ENCODE measurements at places on chromosomes 3 and 15.
A peak's percentile ranks its signal among the peaks of the same experiment; 100 is the strongest.

DNA sequence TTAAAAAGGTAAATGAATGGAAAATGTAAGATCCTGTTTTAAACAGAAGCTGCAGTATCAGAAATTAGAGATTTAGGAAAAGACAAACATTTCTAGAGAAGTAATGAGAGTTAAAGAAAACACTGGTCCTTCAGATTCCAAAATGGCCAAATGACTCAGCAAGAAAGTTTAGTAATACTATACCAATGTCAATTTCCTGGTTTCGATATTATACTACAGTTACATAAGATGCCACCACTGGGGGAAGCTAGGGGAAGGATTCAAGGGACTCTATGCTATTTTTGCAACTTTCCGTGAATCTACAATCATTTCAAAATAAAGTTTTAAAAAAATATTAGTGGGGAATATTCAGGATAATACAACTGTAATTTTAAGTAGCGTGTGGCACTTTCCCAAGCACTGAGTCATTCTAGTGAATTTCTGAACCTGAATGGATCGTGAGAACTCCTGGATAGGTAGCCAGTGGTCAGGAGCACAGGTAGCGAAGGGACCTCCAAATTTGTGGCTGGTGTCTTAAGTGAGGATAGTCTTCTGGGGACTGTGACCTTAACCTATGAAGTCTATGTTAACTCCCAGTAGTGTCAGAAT lies 37.6 kb downstream of the TMCC1 start:
- DNase-seq, result peak; percentile 69

DNA sequence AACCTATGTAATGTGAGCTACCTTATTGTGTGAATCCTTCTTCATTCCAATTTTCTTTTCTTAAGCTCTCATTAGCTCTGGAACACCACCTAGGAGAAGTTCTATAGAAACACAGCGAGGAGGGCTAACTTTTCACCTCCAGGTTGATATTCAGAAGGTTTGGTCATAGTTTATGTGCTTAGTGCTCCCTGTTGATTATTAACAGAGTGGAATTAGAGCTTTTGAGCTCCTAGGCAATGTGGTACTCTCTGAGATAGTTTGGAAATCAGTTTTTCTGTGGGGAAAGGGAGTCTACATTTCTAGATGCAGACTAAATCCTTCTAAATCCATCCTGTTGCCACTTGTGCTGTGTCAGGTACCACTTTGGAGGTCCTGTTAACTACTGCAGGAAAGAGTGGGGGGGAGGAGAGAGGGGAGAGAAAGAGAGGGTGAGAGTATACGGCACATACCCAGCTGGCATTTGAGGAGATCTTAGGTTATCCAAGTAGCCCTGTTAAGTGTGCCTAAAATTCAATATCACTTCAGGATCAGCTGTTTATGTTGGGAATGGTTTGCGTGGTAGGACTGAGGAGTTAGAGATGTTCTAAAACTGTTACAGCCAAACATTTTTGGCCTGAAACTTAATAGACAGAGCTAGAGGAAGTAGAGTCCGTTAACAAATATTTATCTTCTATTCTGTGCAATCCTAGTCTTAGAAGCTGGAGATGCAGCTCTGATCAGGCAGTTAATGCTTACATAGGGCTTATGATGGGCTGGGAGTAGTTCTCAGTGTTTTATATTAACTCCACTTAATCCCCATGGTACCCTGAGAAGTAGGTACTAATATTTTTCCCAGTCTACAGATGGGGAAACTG lies 117.5 kb upstream of the PROK2 start:
- no peak for DNase-seq

- no peak for DNase-seq
Observed at GRCh38 chr3:132916096-132916495, 122.1 kb upstream of the TMEM108 start.

DNA sequence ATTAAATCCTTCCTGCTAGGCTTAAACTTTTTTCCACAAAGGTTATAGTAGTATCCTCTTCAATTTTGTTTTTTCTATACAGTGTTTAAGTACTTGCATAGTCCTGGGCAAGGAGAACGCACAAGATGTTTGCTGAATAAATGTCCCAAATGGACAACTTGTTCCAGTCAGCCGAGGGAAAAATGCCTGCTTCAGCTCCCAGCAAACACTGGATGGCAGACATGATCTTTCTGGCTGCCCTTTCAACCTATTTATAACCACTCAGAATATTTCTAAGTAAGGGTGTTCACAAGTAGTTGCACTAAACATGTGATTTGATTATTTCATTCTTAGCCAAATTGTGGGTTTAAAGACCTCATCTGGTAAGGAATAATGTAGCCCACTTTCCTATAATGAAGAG lies 29.8 kb downstream of the GNB4 start:
- peak; percentile 45 for DNase-seq

- no peak for DNase-seq
Observed at GRCh38 chr3:169562988-169563774, 100.3 kb downstream of the MECOM start.

DNA sequence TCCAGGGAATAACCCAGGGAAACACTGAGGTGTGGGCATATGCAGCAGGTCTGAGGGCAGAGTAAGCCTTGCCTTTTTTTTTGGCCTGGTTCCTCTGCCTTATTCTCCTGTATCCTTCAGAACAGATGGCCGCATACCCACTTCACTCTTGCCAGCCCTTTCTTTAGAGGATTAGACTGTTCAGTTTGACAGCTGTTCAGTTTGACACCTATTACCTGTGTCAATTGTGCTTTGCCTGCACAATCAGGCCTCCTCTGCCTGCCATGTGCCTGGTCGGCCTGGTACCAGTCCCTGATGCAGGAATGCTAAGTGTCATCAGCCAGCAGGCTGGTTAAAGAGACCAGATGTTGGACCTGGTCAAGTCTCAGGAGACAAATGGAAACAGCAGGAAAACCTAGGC lies 22.3 kb downstream of the TM6SF1 start:
- DNase-seq, result no peak

DNA sequence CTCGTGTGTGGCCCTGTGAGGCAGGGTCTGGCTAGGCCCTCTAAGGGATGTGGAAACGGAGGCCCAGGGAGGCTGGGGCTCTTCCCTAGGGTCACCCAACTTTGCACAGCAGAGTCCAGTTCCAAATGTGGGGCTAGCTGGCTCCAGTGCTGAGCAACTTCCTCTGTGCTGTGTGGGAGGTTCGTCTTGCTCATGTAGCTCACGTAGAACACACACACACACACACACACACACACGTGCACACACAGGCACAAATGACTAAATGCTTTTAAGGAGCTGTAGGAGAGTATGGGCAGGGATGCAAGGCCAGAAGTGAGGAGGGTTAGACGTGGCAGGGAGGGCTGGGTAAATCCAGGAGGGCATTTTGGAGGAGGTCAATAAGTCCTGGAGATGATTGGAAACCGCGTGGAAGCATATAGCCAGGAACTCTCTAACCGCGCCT lies 213.8 kb downstream of the RPLP1 start:
- peak; percentile 2 for DNase-seq

- no peak for DNase-seq
Observed at GRCh38 chr3:4849136-4849535, 130.1 kb upstream of the BHLHE40 start.

DNA sequence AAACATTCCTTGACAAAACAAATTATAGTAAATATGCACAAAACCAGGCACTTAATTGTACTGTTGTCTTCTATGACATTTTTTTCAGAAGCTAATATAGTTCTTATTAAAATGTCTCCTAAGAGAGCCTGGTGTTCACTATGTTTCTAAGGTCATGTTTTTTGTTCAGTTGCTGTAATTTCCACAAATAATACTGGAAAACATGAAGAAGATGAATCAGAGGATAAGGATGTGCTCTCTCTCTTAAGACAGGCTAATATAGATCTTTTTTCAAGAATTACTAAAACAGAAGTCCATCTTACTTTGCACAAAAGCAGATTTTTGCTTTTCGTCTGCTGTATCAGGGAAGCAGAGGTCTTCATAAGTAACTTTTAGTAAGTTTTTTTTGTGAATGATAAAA lies 823.0 kb upstream of the NECTIN3 start:
- DNase-seq, result peak; percentile 38

GRCh38 chr3:147651107-147651778 lies 242.1 kb downstream of the ZIC1 start:
- no peak for DNase-seq

- peak; percentile 96 for DNase-seq
Observed at GRCh38 chr3:39177708-39178332, 14.6 kb downstream of the XIRP1 start.

GRCh38 chr3:172846103-172846561 lies 95.6 kb downstream of the ECT2 start:
- DNase-seq, result no peak

- DNase-seq, result no peak
Observed at GRCh38 chr3:13860001-13860400, 19.9 kb downstream of the WNT7A start.

DNA sequence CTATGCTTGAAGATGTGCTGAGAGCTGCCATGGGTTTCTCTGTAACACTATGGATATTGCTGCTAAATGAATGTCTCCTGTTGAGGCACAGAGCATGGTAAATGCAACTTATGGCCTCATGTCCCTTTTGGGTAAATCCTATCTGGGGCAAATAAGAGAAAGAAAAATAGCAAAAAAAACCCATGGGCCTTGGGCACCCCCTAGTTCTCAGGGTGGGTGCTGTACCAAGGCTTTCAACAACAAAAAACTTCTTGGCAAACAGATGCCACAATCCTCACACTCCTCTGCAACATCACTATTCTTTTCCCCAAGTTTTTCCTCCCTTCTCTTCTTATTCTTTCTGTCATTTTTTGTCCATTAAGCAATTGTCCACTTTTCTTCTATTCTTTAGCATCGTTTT lies 340.1 kb upstream of the ROBO2 start:
- no peak for DNase-seq

GRCh38 chr3:140545756-140546155 lies 132.1 kb upstream of the TRIM42 start:
- peak; percentile 35 for DNase-seq

GRCh38 chr3:55818485-55818884 lies 331.4 kb upstream of the WNT5A start:
- DNase-seq, result no peak

DNA sequence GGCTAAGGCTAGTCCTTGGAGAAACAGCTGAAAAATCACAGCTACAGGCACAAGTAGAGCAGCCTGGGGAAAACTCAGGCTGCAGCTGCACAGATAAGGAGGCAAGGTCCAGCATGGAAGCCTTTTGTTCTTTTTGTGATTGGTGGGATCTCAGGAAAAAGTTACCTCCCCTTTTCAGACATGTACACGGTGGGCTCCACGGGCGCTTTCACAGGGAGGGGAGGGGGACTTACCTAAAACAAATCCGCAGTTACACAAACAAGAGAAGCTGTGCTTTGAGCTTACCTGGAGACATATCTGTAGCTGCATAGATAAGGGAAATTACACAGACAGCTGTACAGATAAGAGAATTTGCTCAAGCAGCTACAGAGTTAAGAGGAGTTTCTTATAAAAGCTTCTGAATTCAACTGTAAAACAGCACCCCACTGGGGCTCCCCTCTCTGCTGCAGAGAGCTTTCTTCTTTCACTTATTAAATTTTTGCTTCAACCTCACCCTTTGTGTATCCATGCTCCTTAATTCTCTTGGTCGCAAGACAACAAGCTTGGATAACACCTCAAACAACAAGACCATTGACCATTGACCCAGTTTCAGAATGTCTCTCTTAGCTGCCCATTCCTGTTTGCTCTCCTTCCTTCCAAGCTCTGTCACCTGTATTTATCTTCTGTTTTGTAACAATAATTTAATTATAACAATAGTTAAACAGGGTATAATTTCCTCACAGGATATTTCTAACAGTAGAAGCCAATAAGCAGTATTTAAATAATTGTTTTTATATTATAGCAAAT lies 10.9 kb upstream of the CD200 start:
- DNase-seq, result no peak

- no peak for DNase-seq
Observed at GRCh38 chr15:27622371-27622770, 476.7 kb downstream of the OCA2 start.

- no peak for DNase-seq
Observed at GRCh38 chr3:186983659-186984058, 53.3 kb downstream of the ST6GAL1 start.

DNA sequence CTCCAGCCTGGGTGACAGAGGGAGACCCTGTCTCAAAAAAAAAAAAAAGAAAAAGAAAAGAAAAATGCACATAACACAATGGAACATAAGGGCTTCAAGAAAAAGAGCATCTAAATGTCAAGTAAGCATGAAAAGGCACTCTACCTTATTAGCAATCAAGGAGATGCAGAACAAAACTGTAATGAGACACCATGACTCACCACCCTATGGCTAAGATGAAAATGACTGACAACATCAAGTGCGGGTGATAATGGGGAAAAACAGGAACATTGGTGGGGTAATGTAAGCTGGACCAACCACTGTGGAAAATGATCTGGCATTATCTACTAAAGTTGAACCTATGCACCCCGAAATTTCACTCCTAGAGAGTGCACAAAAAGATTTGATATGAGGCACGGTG lies 19.6 kb upstream of the NSMCE3 start:
- DNase-seq, result no peak

GRCh38 chr15:91801836-91802534 lies 51.5 kb upstream of the SLCO3A1 start:
- no peak for DNase-seq

DNA sequence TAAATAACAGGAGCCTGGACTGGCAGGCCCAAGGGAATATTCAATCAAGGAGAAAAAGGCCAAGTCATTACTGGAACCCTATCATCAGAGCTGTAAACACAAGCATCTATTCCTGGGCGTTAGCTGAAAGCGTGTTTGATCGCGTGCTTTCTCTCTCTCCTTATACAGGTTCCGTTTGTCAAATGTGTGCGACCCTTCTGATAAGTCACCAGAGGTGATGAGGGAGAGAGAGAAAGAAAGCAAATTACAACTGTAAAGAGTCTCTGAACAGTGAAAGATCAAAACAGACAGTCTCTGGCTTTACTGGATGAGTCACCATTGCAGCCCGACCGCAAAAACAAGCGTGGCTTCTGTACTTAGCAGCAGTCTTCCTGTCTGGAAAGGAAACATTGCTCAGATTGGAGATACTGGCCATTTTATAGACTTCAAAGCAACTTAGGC lies 39.5 kb upstream of the TPRG1 start:
- DNase-seq, result peak; percentile 83

- peak; percentile 9 for DNase-seq
Observed at GRCh38 chr3:125349556-125350165, 25.5 kb downstream of the ZNF148 start.

DNA sequence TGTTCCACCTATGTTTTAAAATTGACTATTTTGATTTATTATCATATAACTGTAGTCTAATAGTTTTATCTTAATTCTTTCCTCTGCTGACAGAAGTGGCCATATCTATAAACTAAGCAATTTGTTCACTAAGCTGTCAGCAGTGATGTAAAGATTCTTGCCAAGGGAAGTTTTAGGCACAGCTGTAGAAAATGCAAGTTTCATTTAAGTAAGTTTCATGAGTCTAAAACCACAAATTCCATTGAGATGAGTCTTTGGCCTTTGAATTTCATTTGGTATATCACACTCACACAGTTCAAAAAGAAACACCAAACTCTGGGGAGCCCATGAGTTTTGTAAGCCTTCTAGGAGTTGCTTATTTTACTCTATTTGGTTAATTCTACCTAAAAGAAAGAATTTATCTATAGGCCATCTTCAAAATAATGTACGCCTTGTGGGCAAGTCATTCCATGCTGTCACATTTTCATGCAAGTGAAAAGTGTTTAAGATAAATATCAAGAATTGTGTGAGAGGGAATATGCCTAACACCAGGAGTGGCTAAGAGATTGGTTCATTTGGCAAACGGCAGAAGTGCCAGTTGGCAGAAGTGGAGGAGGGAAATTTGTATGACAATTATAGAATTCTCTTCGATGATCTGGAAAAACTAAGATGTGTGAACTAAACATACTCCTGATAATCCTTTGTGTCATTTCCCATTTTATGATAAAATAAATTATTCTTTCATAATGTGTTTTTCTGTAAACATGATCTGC lies 292.9 kb downstream of the ZIC4 start:
- peak; percentile 91 for DNase-seq
